T-cell (primary cell): ENCODE measurements at places on chromosomes 5 and 9. TPM values are rescaled to one million over a fixed set of nuclear protein-coding genes. Genes with fewer than 3 reads are reported as not detected.

DNA sequence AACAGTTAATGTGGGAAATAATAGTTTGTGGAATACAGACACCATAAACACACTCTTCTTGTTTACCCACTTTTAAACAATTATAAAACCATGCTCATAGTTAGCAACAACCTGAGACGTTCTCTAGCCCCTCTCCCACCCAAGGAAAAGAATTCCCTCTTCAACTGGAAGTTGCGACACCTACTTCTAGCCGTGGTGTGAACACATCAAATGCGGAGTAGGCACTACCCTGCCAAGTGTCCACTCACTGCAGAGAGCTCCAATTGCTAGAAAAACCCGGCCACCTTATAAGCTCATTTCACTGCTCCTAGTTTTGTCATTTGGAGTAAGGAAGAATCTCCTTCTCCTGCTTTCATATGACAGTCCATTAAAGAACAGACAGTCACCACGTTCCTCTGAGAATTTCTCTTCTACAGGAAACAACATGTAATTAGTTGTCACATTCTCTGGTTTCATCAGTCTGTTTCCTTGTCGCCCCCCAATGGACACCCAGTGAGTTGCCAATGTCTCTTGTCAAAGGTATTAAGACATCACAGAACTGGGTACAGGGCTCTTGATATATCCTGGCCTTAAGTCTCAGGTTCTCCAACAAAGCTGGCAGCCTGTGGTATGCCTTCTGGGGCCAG is 47.3 kb downstream of the PRLR start:
- no peak for DNase-seq

DNA sequence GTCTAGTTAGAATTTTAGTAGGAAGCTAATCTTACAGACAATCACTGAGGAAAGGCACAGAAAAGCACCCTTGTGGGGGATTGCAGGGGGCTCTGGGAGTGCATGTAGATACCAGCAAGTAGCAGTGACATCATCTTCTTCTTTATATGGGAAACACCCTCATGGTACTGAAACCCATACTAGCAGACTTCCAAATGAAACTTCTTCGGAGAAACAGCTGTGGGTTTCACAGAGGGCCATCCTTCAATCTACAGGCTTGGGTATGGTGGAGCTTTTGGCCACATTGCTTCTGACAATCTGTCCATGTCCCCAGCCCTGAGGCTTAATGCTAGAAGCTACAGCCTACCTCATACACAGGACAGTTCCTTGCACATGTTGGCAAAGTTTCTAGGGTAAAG is 165.2 kb upstream of the NFIB start:
- no peak for DNase-seq

DNA sequence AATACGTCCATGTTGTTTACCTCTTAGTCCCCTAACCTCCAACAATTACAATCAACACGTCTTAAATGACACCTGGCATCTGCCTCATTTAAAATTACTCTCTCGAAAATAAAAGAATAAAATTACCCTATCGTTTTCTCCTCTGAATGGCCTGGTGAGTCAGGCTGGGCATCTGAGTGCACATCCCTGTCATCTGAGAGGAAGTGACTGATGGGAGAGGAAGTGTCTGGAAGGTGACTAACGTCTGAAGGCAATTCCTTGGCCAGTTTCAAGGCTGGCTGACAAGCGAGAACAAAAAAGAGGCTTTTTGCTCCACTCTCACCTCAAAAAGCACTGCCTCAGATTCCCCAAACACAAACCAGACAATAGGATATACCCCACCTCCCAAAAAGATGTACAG is 57.7 kb downstream of the MAPKAP1 start:
- DNase-seq: no peak

GRCh38 chr9:88065619-88066018 is 72.7 kb downstream of the SPATA31C2 start:
- no peak for DNase-seq

DNA sequence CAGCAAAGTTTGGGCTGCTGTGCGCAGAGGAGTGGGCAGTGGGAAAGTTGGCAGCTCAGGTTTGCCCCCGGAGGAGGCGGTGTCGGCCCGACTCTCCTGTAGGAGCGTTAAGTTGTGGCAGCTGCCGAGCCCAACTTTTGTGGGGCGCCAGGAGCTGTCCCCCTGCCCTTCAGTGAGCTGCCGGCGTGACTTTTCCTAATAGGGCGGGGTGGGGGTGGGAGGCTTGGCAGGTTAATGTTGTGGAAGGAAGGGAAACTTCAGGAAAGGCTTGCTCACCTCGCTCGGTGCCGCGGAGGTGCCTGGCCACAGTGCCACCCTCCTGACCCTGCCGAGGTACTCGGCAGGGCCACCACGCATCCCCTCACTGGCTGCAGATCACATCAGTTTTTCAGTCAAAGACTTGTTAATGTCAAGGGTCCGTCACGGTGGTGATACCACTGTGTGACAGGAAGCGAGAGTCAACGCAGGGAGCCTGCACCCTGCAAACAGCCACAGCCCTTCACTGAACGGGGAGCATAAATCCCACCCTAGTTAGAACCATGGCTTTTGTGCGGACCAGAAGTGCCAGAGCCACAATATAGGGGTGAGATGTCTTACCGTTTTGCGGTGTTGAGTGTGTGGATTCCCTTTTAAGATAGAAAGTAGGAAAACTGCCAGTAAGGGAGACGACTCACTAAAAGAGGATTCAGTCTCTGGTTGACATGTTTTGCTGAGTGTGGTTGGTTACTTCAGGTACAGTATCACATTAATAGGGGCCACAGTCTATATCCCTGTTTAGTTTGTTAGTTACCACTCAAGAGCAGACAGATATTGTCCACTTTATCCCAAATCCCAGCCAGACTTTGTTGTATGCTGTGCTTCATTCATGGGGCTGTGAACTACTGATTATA is 796 bp downstream of the LNPEP start:
- DNase-seq: peak; percentile 24

DNA sequence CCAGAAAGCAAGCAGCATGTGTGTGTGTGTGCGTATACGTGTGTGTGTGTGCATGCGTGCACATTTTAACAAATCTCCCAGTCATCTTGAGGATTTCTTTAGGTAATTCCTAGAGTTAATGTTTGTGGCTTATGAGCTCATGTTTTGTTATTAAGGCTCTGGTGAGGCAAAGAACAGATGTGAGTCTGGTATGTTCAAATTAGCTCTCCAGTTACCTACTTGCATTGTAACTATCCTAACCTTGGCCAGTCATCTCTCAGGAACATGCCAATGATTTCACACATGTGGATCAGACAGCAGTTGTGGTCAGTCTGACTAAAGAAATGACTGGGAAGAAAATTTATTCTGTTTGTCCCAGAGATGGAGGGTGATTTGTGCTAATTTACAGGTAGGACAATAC is 163.1 kb downstream of the IZUMO3 start:
- DNase-seq: no peak

- DNase-seq: no peak
These were observed 44.3 kb upstream of the SLC12A7 start for GRCh38 chr5:1156033-1156753.

- DNase-seq: no peak
These were observed 37.1 kb upstream of the GDNF start for GRCh38 chr5:37876943-37877342.

- DNase-seq: no peak
These were observed 299.4 kb downstream of the PARP8 start for GRCh38 chr5:50965654-50966375.

DNA sequence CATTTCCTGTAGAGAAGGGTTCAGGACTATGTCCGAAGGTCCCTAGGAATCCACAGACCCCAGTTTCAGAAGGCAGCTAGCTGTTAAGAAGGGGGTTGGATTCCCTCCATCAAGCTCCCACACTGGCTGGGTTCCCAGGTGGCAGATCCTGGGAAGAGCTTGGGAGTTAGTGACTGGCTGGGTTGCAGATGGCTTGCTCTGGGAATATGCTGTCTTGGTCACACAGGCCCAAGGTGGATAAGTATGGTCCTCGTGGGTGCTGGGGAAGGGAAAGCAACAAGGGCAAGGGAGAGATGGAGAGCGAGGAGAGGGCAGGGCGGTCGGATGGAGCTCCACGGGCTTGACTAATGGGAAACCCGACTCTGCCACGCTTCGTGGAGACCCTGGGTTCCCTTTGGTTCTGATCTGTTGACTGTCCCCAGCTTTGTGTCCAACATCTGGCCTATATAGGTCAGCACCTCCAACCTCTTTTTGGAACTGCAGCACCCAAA is 17.4 kb downstream of the SH3PXD2B start:
- no peak for DNase-seq

DNA sequence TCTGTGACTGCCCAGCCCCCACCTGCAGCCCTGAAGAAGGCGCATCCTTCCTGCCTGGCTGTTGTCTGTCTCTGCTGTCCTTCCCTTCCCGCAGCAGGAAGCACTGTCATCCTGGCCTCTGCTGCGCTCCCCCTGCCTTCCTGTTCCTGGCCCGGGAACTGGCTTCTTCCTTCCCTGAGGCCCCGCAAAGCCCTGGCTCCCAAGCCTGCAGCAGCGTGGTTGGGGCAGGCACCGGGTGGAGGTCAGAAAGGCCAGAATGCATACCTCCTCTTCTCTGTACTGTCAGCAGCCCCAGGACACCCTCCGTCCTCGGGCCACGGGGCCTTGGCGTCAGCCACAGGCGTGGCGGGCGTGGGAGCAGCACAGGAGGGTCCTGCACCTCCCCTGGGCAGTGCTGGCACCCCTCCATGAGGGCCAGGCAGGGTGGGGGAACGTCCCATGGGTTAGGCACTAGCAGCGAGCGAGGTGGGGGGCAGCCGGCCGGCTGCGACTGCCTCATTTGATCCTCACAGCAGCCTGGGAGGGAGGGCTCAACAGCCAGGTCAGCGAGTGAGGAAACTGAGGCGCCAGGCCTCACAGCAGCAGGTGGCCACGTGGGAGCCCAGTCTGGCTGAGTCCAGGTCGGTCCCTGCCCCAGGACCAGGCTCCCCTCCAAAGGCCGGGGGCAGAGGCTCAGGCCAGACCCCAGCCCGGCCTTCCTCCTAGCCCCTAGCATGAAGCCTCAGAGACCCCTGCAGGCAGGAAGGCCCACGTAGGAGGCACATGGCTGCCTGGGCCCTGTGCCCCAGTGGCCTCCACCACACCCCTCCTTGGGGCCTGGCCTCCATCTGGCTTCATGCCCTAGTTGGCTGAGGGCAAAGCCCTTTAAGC is 9.4 kb downstream of the FLT4 start:
- no peak for DNase-seq

DNA sequence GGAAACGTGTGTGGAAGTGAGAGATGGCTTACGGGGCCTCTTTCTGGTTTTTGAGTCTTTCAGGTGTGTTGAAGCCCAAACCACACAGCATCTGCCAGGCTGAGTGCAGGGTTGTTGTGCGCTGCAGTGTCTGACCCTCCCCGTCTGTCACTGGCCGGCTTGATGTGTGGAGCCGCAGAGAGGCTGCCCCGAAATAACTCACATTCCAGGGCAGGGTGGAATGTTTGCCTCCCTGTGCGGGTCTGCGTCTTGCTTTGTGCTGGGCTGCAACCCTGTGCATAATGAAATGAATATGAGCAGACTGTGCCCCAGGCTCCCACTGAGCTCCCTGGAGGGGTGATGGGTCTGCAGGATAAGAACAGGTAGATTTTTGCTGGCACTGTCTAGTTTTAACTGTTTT is 9.9 kb upstream of the PLEKHG4B start:
- DNase-seq: no peak

- no peak for DNase-seq
These were observed 24.2 kb downstream of the C9orf50 start for GRCh38 chr9:129596541-129597331.

DNA sequence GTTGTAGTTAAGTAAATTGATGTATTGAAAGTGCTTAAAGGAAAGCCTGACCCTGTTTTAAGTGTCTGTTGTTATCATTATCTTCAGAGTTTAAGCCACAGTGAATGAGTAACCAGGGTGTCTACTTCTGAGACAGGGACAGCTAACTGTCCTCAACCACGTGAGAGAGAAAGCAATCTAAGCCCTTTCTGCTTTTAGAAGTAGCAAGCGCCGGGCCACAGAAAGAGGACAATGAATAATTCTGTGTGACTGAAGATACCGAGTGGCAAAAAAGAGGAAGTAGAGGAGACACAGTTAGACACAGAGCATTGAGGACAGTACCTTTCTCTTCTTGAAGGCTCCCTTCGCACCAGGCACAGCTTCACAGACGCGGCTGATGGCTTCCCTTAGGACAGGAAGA is 86.3 kb downstream of the S1PR3 start:
- DNase-seq: no peak

- DNase-seq: no peak
These were observed 6.8 kb upstream of the CCL21 start for GRCh38 chr9:34716711-34717110.

GRCh38 chr5:17305017-17305416 is 87.6 kb downstream of the BASP1 start:
- DNase-seq: no peak

DNA sequence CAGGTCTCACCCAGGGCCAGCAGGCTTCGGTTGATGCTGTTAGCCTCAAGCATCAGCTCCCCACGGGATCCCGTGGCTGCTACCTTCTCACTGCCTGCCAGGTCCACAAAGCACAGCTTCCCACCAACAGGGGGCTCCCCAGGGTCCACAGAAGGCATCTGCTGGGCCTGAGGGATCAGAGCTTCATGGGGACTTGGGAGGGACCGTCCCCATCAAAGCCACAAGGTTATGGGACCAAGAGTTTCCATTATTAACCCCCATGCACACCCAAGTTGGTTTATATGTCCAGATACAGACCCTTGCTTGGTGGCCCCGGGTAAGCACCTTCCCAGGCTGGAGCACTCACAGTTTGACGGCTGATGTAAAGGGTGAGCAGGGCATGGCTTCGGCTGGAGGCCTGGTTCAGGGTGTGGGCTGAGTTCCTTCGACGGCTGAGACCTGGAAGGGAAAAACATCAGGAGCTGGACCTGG is 3.0 kb downstream of the KIF12 start:
- no peak for DNase-seq

DNA sequence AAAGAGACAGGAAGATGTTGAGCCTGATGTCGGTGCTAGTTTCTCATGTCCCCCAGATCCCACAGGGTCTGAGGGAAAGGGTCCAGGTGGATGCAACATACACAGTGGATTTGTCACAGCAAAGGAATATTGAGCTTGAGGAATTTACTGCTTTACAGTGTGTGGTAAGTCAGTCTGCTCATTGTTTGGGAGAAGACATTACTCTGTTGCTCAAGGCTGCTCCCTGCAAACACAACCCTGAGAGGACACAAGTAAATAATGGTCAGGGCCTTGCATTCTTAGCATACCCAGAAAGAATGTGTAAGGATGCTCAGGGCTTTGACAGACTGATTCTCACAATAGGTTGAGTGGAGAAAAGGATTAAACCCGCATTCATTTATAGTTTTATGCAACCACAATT is 7.3 kb upstream of the MAN2A1 start:
- DNase-seq: no peak

DNA sequence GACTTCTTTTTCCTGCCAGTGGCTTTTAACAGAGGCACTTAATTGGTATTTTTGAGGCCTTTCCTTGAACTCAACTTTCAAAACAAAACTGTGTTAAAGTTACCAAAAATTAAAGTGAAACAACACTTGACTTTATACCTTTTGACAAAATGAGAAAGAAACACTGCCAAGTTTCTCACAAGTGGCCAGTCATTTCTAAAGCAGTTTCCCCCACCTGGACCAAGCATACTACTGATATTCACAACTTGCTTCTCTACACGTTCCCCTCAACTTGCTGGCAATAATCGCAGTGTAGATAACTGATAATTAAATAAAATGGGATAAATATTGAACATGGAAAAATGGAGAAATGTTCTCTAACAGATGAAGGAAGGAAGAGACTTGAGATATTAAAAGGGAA is 135.7 kb downstream of the TLR4 start:
- DNase-seq: no peak

The C5orf63 gene
- total RNA-seq: 7.4 TPM

The TPPP gene
- 1.1 TPM for total RNA-seq
